ENCODE measurements at places on chromosomes 5 and 9.

- no peak for DNase-seq
Measured at GRCh38 chr9:111034898-111035539, 3.3 kb downstream of the LPAR1 start.

DNA sequence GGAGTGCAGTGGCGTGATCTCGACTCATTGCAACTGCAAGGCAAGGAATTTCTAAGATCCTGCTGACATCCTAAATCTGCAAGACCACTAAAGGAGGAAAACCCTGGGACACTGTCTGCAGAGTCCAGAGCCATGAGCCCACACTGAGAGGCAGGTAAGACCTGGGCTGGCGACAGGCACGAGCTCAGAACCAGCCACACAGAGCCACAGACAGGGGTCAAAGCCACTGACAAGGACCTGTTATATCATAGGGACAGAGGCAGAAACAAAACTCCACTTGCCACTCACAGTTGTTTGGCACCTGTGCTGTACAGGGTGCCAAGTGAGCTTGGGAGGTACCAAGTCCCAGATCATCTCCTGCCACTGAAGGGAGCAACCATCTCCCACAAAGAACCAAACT is 34.2 kb downstream of the IPPK start:
- DNase-seq = peak; percentile 33

DNA sequence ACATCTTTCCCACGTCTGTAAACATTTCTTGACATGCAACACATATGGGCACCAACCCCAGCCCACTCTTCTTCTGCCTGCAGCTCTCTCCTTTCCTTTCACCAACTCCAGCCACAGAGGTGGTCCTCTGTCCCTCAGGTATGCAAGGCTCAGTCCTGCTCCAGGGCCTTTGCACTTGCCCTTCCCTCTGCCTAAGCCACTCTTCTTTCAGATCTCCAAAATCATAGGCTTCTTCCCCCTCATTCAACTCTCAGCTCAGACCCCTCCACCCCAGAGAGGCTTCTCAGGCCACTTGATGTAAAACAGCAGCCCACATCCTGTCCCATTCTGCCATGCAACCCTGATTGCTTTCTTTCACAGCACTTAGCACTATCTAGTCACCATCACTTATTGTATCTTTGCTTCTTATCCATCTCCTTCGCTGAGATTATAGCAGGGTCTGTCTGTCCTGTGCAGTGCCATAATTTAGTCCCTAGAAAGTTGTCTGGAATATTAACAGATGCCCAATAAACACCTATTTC is 3.4 kb downstream of the LIFR start:
- no peak for DNase-seq

GRCh38 chr5:105954341-105954740 is 1716.4 kb downstream of the EFNA5 start:
- no peak for DNase-seq

- no peak for DNase-seq
Measured at GRCh38 chr5:37396352-37396751, 17.2 kb downstream of the WDR70 start.

GRCh38 chr5:1127959-1128785 is 16.3 kb upstream of the SLC12A7 start:
- DNase-seq = no peak

- no peak for DNase-seq
Measured at GRCh38 chr5:133967698-133968203, 674 bp downstream of the C5orf15 start.

- DNase-seq = no peak
Measured at GRCh38 chr5:93791518-93791972, 50.1 kb upstream of the POU5F2 start.

GRCh38 chr5:154086641-154087040 is 47.9 kb downstream of the MFAP3 start:
- DNase-seq = no peak

GRCh38 chr5:9761706-9762105 is 131.6 kb upstream of the TAS2R1 start:
- no peak for DNase-seq

- no peak for DNase-seq
Measured at GRCh38 chr9:76161541-76161940, 232.7 kb downstream of the RFK start.

DNA sequence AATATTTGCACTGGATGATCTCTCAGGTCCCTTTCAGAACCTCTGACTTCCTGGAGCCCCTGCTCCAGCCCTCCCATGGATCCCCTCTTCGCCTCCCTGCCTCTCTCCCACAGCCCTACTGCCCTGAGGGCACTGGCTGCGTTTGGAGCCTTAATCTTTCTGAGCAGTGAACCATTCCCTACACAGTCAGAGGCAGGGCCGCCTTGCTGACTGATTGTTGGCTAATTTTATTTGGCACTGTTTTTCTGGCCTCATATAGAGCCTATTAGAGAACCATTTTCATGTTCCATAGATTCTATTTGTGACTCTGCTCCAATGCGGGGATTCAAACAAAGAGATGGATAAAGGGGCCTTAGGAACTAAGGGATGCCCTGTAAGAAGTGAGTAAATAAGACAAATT is 91.1 kb downstream of the BRINP1 start:
- DNase-seq = no peak

DNA sequence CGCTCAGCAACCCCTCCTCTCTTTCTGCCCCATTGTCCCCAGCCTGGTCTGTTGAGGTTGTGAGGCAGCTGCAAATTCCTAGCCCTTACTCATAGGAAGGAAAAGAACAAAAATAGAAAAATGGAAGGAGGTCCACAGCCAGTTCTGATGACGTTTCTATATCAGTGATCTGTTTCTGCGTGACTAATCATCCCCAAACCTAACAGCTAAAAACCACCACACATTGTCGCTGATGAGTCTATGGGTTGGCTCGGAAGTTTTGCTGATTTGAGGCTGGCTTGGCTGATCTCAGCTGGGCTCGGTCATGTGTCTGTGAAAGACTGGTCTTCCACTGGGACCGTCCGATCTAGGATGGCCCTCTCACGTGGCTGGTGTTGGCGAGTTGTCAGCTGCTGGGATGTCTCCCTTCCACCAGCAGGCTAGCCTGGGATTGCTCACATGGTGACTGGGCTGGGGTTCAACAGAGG is 200.6 kb upstream of the ZNF618 start:
- DNase-seq = peak; percentile 87

DNA sequence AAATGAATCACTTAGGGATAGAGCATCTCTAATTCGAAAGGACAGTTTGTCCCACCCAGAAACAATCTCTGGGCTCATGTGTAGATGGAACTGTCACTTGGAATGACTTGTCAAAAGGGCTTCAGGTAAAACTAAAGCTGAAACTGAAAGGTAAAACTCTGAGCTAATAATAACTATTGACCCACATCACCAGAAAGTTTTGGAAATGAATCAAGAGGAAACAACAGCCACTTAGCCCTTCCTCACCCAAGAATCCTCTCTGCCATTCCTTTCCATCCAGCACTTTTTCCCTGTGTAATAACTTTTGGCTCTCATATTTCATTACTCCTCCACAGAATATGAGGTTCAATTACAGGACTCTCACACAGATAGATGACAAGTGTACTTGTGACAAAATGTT is 14.0 kb upstream of the GLRX start:
- DNase-seq = no peak

DNA sequence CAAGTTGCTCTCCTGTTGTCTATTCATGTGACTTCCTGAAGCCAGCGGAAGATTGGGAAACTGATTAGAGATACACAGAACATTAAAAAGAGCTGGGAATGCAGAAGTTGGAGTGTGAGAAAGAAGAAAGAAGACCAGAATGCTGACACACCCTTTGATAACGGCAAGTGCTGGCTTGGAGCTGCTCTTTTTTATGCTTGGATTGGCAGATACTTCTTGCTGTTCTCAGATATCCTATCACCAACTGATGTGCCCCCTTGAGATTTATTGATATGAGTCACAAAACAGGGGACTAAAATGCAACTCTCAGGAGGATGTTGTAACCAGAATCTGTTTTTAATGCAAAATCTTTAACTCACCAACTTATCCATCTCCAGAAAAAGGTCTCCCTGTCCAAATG is 56.0 kb upstream of the ASTN2 start:
- DNase-seq = no peak

DNA sequence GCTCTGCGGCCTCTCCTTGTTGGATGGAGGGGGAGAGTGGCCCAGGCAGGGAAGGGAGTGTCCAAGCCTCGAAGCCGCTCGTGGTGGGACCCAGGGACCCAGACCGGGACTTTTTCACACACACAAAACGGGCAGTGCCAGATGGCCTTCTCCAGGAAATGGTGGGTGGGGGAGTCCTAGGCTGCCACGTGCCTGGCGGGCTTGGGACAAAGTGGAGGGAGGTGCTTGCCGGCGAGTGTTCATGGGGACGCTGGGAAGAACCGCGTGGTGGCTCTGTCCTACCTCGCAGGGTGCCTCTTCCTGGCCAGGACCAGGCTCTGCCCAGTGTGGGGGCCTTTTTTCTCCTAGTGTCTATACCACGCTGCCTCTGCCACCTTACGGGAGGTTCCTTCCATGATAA is 155.0 kb upstream of the COL5A1 start:
- DNase-seq = no peak

- no peak for DNase-seq
Measured at GRCh38 chr5:131389096-131389868, 125.4 kb downstream of the CDC42SE2 start.

DNA sequence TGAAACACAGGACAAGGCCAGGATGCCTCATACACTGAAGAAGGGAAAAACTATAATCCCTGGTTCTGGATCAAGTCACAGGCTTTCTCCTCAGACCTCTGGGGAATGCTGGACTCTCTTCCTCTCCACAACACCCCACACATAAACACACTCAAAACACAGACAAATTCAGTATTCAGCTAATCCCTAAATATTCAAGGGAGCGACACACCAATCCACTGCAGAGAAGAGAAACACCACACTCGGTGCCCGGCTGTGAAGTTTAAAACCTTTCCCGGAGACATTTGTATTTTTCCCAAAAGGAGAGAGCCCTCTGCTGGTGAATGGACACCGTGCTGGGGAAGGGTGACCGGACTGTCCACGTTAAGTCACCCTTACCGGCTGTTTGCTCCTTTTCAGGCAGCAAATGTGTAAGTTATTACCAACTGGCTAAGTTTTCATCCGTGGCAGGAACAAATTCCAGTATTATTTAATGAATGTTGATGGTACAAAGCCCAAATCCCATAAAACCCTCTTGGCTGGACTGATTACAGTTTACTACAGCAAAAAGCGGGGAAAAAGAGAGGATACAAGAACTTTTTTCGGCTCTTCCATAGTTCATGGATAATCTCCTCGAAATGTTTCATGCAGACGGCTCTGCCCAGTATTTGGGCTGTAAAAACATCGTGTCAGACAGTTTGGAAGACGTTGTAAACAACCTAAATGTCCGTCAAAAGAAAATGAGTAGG is 130.9 kb upstream of the SLC30A5 start:
- peak; percentile 80 for DNase-seq

DNA sequence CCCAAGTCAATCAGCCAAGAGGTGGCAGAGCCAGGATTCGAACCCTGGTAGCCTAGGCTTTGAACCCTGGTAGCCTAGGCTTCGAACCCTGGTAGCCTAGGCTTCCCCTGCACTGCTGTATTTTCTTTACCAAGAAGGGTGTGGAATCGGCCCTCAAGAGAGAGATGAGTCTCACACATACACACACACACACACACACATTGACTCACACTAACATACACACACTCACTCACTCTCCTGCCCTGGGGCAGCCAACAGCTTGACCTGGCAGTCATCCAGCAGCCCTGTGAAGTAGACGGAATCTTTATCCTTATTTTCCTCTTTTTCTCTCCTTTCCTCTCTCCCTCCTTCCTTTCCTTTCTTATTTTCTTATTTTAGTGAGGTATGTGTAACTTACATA is 55.4 kb upstream of the RPL26L1 start:
- no peak for DNase-seq

DNA sequence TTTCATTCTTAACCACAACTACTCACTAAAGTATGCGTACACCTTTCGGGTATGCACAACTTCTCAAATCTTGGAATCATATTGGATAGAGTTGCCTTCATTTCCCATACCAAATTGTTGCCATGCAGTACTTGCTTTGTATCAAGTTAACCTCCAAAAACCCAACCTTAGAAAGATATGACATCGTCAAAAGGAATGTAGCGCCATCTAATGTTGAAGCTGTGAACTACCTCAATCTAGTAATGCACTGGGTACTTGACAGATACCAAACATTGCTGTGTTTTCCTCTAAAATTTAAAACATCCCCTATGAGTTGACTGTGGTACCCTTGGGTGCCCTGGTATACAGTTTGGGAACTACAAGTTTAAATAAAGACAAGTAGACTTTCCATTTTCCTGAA is 318.4 kb downstream of the ARL15 start:
- no peak for DNase-seq

DNA sequence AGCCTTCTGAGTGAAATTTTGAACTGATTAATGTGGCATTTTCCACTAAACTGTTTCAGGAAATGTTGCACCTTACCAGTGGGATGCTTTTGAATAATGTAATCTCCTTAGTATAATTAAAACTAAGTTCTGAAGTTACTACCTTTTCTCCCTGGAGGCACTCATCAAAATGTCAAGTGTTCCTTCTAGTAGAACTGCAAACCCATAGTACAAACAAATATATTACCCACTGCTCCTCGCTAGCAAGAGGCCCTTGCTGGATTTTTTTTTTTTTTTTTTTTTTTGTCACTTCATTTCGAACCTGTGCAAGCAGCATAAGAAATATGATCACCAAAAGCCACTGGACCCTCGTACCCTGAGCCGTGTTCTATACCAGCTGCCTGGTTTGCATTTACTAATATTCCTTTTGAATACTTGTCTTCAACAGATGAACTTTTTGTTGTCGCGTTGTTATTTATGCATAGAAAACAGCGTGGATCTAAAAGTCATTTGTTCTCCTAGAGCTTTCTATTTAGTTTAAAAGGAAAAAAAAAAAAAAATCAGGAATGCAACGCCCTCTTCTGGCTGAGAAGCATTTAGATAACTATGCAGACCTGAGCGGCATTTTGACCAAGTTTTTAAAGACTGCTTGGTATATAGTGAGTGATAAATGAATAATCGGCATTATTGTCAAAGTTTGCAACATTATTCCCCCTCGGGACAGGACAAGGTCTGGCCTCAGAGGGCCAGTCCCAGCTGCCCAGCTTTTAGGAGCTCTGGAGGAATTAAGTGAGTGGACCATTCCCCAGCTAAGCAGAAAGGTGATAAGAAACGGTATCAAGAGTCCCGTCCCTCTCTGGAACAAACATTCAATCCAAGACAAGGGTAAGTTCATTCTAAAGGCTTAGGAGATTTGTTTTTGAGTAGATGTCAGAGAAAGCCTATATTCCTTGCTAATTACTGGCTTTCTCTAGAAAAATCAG is 162.5 kb upstream of the KIF2A start:
- no peak for DNase-seq

- peak; percentile 93 for DNase-seq
Measured at GRCh38 chr5:142280066-142281007, 44.5 kb downstream of the SPRY4 start.

DNA sequence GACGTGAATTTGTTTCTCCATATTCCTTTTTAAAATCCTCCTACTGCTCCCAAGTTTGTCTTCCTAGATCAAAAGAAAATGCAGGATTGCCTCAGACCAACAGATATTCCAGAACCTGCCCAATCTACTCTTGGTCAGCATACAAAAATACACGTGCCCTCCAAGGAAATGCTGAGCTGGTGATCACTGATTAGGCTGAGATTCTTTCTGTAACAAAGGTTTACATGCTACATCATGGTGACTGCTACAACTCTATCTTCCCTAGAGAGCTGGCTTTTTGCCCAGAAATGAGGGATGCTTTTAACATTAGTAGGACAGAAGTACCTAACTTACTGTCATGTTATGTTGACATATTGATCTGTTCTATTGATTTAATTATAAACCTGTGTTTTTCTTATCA is 35.5 kb downstream of the OR2Y1 start:
- no peak for DNase-seq

- no peak for DNase-seq
Measured at GRCh38 chr9:131594906-131595665, 49.8 kb downstream of the PRRT1B start.
